Islet precursor cell (in vitro differentiated cells): ENCODE measurements at places on chromosomes 13 and 19.
A peak's percentile ranks its signal among the peaks of the same experiment; 100 is the strongest.

DNA sequence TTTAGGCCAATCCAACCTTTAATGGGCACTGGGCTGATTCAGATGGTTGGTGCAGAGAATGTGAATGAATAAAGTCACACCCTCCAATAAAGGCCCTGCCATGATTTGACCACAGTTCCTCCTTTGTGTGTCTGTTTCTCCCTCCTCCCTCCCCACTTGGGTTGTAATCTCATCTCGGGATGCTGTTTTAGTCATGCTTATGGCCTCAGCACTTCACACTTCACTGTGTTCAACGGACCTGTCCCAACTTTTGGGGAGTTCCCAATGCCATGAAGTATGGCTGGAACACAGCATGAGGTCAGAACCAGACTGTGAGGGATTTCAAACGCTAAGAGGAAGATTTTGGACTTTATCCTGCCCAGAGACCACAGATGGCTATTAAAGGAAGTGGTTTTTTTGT lies 5.6 kb upstream of the RAB8A start:
- no peak for DNase-seq

- no peak for DNase-seq
Measured at GRCh38 chr13:29564373-29564772, 31.1 kb downstream of the SLC7A1 start.

DNA sequence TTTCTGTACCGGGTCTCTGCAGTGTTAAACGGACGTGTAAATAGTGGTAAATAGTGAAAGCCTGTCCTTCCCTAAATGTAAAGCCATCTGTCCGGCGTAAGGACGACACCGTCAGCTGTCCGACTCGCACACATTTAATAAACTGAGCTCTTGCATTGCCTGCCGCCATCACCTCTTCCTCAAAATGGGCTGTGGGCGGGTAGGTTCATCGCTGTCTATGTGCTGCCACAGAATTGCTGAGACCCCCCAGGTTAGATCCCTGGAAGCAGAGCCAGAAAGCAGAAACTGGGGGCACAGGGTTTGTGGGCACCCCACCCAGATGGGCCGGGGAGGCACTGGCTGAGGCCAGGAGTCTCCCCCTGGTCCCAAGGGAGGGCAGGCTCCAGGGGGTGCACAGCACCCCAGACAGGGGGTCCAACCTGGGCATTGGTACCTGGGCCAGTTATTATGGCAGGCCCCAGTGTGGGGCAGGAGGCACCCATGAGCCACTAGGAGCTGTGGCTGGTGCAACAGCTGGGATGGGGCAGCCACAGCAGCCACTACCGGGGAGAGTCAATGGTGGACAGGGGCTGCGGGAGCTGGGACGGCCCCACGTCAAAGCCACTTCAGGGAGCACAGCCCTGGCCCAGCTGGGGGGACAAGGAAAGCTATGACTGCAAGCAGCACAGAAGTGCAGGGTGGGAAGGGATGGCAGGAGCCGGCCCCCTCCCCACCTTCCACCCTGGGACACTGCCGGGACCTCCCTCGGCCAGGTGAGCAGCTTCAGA lies 5.7 kb downstream of the C19orf25 start:
- DNase-seq: no peak

- peak; percentile 89 for DNase-seq
Measured at GRCh38 chr19:41219924-41220567, 1.0 kb downstream of the AXL start.

- DNase-seq: no peak
Measured at GRCh38 chr13:31587698-31588266, 151.5 kb upstream of the RXFP2 start.

GRCh38 chr13:49635599-49636433 lies 7.5 kb downstream of the ARL11 start:
- no peak for DNase-seq

- DNase-seq: peak; percentile 53
Measured at GRCh38 chr13:78607409-78608251, 4.3 kb upstream of the POU4F1 start.

DNA sequence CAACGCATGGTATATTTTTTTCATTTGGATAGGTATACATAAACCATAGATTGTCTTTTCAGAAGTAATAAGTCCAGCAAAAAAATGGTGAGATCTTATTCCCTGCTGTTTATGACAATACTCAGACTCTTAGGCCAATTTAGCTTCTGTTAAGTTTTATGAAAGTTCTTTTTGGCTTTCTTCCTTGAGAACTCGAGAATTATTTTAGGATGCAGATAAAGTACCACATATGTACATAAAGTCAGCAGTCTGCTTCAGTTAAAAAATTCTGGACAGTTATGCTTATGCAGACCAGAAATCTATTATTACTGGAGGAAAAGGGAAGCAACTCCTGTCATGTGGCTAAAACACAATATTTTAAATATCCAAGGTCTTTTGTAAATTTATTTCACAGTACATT lies 422.9 kb downstream of the GPC6 start:
- no peak for DNase-seq

- no peak for DNase-seq
Measured at GRCh38 chr13:93982179-93982918, 497.1 kb downstream of the DCT start.

GRCh38 chr19:7699417-7700401 lies 2.2 kb downstream of the FCER2 start:
- DNase-seq: no peak

- no peak for DNase-seq
Measured at GRCh38 chr13:35346494-35346893, 130.0 kb downstream of the MAB21L1 start.

DNA sequence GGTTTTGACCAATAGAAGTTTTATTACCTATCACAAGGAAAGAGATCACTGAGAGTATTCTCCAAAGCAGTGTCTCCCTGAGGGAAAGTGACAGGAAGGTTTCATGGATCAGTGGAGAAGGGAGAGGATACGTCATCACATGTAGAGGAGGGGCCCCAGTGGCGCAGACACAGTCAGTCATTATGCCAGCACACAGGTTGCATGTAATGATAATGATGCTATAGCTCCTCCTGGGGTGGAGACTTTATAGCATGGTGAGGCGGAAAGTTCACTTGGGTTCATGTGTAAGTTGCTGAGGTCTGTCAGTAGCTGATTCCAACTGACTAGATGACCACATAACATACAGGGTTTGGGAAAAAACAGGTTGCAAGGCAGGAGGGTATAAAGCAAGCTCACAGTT lies 88.8 kb downstream of the FNDC3A start:
- DNase-seq: no peak
